ENCODE measurements at places on chromosomes 4 and X.

GRCh38 chr4:40953283-40954087 is 203.7 kb downstream of the NSUN7 start:
- H3K27ac ChIP-seq, result peak overlapping the region; percentile 82
- H3K4me3 ChIP-seq, result no peak overlapping the region
- H3K36me3 ChIP-seq, result no peaks in the 10 kb centered on the region
- H3K4me1 ChIP-seq, result peaks cover 18% of the 10 kb centered on the region
- peak; percentile 47 for DNase-seq

- H3K36me3 ChIP-seq, result no peaks in the 10 kb centered on the region
- H3K4me3 ChIP-seq, result no peak overlapping the region
- no peaks in the 10 kb centered on the region for H3K4me1 ChIP-seq
- DNase-seq, result no peak
- H3K27me3 ChIP-seq, result peaks cover 3% of the 10 kb centered on the region
- H3K27ac ChIP-seq, result no peak overlapping the region
Measured at GRCh38 chrX:106621836-106622235, 10.1 kb downstream of the RADX start.

DNA sequence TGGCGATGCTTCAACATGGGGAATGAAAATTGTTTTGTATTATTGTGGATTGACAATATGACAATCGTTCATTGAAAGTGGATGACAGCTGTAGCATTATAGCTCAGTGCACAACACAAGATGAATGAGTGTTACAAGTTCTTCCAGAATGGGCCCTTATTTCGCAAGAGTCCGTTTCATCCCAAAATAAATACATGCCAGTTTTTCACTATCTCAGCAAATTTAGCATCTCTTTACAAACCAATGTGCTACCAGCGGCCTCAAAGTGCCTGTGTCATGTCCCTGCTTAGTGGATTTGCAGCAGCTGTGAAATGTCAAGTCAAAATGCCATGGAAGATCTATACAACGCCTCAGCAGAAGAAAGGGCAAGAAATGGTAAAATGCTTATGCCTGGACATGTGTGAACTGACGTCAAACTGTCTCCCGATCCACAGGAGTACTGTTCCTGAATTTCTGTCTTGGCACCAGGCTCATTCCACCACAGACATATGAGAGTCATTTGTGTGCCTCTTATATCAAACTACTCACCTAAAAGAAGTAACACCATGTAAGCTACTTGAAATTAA is 109.6 kb downstream of the MAML3 start:
- DNase-seq, result no peak
- H3K27ac ChIP-seq, result no peak overlapping the region
- no peak overlapping the region for H3K4me3 ChIP-seq
- no peaks in the 10 kb centered on the region for H3K36me3 ChIP-seq
- H3K4me1 ChIP-seq, result peaks cover 12% of the 10 kb centered on the region
- no peaks in the 10 kb centered on the region for H3K27me3 ChIP-seq

- peaks cover 5% of the 10 kb centered on the region for H3K4me1 ChIP-seq
- no peaks in the 10 kb centered on the region for H3K27me3 ChIP-seq
- H3K4me3 ChIP-seq, result no peak overlapping the region
- H3K27ac ChIP-seq, result no peak overlapping the region
- DNase-seq, result no peak
Measured at GRCh38 chr4:87066403-87067123, 131.8 kb downstream of the AFF1 start.

DNA sequence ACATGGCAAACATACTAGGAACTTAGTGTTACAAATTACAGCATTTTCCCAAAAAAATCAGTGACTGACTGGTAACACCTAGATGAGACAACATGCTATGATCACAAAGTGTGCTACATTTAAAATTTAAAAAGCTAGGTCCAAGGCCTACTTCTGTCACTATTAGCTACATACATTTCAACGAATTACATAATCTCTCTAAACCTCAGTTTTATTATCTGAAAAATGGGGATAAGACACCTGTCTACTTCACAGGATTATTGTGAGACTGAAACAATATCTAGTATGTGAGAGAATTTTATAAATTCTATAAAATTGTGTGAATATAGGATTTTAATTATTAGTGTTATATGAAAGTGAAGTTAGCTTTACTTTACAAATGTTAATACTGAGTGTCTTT is 228.5 kb downstream of the DCLK2 start:
- no peak overlapping the region for H3K27ac ChIP-seq
- no peak for DNase-seq
- H3K4me1 ChIP-seq, result no peaks in the 10 kb centered on the region
- H3K4me3 ChIP-seq, result no peak overlapping the region
- H3K36me3 ChIP-seq, result no peaks in the 10 kb centered on the region

DNA sequence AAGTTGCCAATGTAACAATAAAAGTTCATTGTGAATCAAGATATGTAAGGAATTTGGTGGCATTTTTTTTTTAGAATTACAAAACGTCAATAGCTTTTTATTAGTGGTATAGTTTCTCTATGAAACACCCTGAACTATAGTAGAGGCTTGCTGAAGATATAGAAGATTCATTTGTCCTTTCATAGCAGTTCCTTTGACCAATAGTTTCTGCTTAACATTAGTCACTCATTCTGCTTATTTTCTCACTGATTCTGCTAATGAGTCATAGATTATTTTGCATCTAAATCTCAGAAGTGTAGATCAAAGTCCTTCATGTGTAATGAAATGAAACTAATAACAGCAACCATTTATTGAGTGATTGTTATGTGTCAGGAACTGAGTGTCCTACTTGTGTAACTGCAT is 205.0 kb upstream of the TET2 start:
- no peaks in the 10 kb centered on the region for H3K36me3 ChIP-seq
- no peak for DNase-seq
- H3K27ac ChIP-seq, result peak overlapping the region; percentile 48
- no peaks in the 10 kb centered on the region for H3K27me3 ChIP-seq
- no peak overlapping the region for H3K4me3 ChIP-seq

DNA sequence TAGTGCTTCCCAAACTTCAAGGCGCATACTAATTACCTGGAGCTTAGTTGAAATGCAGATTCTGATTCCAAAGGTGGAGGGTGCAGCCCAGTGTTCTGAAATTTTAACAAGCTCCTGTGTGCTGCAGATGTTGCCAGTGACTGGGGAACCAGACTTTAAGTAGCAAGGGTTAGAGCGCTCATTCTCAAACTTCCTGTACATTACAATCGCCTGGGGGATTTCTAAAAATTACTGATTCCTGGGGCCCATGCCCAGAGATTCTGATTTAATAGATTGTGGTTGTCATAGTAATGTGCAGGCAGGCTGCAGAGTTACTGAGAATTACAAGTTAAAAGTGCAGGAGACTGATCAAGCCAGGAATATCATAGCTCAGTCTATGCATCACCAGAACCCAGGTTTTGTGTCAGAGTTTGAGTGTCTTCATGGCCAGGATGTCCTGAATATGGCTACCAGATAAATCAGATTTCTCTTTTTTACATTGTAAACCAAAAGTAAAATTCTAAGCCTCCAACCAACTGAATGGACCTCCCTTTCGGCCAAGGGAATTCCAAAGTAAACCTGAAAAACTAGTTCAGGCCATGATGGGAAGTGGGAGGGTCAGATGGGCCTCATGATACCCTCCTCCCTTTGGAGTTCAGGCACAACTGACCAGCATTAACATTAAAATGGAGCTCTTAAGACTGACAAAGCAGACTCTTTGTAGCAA is 121.6 kb downstream of the ATXN3L start:
- no peaks in the 10 kb centered on the region for H3K4me1 ChIP-seq
- no peaks in the 10 kb centered on the region for H3K36me3 ChIP-seq
- H3K27ac ChIP-seq, result no peak overlapping the region
- no peak for DNase-seq
- H3K27me3 ChIP-seq, result peaks cover 11% of the 10 kb centered on the region

- no peaks in the 10 kb centered on the region for H3K4me1 ChIP-seq
- H3K27me3 ChIP-seq, result no peaks in the 10 kb centered on the region
- no peak for DNase-seq
- no peak overlapping the region for H3K4me3 ChIP-seq
- H3K27ac ChIP-seq, result no peak overlapping the region
Measured at GRCh38 chr4:56937262-56937661, 29.6 kb downstream of the REST start.

GRCh38 chr4:15231265-15232091 is 196.4 kb upstream of the C1QTNF7 start:
- H3K4me1 ChIP-seq, result peaks cover 7% of the 10 kb centered on the region
- peak; percentile 82 for DNase-seq
- H3K36me3 ChIP-seq, result no peaks in the 10 kb centered on the region
- no peaks in the 10 kb centered on the region for H3K27me3 ChIP-seq

- no peak overlapping the region for H3K27ac ChIP-seq
- peak; percentile 19 for DNase-seq
- H3K36me3 ChIP-seq, result no peaks in the 10 kb centered on the region
- no peaks in the 10 kb centered on the region for H3K4me1 ChIP-seq
- no peak overlapping the region for H3K4me3 ChIP-seq
Measured at GRCh38 chr4:129323658-129324057, 227.7 kb downstream of the C4orf33 start.

DNA sequence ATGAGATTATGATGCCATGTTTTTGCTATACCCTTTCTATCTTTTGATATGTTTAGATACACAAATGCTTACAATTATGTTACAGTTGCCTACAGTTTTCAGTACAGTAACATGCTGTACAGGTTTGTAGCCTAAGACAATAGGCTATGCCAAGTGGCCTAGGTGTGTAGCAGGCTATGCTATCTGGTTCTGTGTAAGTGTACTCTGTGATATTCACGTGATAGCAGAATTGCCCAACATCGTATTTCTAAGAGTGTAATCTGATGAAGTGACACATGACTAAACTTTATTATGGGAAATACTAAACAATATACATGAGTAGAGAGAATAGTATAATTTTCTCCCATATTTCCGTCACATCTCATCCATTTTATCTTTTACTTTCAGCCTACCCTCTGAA is 97.0 kb downstream of the CLDN22 start:
- H3K4me3 ChIP-seq, result no peak overlapping the region
- no peaks in the 10 kb centered on the region for H3K27me3 ChIP-seq
- DNase-seq, result no peak
- no peaks in the 10 kb centered on the region for H3K4me1 ChIP-seq
- no peak overlapping the region for H3K27ac ChIP-seq
